ENCODE measurements at places on chromosomes 1 and 21.

DNA sequence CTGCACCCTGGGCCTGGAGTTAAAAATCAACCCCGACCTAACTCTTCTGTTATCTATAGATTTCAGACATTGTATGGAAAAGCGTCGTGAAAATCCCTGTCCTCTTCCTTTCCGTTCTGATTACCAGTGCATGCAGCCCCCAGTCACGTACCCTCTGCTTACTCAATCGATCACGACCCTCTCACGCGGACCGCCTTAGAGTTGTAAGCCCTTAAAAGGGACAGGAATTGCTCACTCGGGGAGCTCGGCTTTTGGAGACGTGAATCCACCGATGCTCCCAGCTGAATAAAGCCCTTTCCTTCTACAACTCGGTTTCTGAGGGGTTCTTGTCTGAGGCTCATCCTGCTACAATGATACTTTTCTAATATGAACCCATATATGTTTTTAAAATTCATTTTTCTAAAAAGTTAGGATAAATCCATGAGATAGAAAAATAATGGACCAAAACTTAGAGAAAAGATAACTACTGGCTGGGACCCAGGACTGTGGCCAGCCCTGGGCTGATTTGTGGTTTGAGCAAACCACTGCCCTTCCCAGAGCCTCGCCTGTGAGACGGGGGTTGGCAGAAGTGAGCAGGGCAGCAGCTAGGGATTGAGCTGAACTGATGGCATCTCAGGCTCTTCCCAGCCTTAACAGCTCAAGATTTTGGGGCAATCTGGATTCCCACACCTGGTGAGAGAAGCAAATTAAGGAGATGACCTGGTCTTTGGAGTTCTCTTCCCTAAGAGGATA lies 5.0 kb downstream of the UQCRHL start:
- DNase-seq = no peak

DNA sequence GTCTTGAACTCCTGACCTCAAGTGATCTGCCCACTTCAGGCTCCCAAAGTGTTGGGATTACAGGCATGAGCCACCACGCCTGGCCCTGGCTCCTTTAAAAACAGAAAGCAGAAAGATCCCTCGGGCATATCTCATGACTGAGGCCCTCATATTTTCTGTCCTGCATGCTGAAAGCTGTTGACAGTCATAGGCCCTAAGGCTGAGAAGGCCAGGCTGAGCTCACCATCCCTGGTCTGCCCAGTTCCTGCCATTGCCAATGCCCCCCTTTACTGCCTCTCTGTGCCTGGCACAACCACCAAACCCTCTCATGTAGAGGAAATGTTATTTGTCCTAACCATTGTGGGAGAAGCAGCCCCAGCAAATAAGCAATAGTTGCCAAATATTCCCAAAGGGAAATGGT lies 12.7 kb downstream of the CD34 start:
- no peak for DNase-seq

DNA sequence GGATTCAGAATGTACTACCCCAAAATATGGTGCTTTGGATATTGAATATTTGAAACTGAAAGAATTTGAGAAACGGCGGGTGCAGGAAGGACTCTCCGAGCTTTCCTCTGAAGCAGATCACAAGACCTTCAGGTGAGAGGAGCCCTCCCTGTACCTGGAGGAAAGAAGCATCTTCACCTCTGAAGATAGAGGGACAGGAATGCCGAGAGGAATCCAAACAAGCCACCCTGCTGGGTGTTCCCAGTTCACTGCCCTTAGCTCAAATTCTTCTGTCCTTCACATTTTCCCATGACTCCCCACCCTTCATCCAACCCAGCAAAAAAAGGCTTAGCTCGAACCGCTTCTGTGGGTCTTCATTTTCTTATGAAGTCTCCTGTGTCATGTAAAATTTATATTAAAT lies 18.2 kb upstream of the PADI2 start:
- no peak for DNase-seq

GRCh38 chr1:32926562-32926961 lies 25.4 kb upstream of the TMEM54 start:
- DNase-seq = no peak

DNA sequence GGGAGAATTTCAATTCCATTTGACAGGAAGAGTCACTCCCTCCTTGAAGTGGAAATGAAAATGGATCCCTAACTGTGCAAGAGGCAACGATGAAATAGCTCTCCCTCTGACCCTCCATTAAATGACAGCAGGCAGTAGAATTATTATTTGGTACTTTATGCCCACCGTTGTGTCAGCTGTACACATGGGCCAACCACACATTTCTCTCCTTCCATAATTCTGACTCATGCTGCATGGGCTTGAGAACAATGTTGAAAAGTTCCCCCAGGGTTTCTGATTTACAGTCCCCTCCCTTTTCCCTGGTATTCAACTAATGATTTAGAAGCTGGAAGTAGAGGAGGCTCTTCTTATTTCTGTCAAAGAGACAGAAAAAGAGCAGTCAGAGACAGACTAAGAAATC lies 103.5 kb downstream of the RGS7 start:
- DNase-seq = no peak

DNA sequence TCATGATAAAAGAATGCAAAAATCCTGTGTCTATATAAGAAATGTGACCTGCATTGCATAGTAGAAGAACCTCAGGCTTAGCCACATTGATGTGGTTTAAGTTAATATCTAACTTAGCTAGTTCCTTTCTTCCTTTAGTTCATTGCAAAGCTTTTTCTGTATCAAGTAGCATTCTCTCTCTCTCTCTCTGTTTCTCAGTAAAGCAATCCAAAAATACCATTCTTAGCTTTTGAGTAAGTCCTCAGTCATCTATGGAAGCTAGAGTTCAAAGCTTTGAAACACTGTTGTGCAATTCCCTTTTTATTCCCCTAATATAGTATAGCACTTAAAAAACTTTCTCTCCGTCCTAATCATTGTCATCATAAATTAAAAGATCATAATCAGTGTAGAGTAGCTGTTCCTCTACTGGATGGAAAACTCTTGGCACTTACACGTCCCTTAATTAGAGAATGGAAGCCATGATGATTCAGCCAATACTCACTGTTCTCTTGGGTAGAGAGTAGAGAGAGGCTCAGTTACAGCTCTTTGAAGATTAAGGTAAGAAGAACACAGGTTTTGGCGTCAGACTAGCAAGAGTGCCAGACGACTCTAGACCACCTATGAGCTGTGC lies 350.3 kb upstream of the LYPLAL1 start:
- no peak for DNase-seq

DNA sequence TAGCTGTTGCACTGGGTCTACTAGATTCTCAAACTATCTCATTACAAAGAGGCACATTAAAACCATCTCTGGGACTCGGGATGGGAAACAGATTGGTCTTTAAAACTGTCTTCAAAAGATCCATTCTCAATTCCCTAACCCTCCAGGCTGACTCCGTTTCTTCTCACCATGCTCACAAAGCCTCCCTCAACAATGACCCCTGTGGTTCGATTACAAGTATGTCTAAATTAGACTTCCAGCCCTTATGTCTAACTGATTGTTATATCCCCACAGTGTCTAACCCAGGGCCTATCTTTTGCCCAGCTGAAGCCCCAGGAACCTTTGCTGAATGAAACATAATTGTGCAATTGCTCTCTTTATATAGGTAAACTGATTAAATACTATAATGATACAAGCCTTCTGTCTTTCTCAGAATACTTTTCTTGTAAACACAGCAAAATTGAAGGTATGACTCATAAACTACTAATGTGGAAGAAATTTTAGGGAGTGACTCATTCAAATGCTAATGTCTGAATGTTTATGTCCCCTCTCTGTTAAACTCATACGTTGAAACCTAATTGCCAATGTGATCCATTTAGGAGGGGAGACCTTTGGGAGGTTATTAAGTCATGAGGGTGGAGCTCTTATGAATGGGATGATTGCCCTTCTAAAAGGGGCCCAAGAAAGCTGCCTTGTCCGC lies 65.6 kb upstream of the DAB1 start:
- DNase-seq = no peak

- no peak for DNase-seq
Measured at GRCh38 chr1:177983482-177984135, 13.8 kb upstream of the SEC16B start.

GRCh38 chr1:206855859-206856258 lies 9.6 kb upstream of the IL20 start:
- DNase-seq = no peak

- DNase-seq = no peak
Measured at GRCh38 chr1:31733389-31734219, 29.8 kb upstream of the COL16A1 start.
